Stimulated activated CD4-positive, alpha-beta T cell treated with anti-CD3 and anti-CD28 coated beads, Interleukin-2, amount 100 ng/mL, for 4 hours (primary cell): ENCODE measurements at places on chromosomes 5 and 9.

GRCh38 chr9:99433555-99433954, 211.5 kb downstream of the SEC61B start:
- peak; percentile 24 for DNase-seq

GRCh38 chr5:15524712-15525111, 24.7 kb downstream of the FBXL7 start:
- DNase-seq: no peak

DNA sequence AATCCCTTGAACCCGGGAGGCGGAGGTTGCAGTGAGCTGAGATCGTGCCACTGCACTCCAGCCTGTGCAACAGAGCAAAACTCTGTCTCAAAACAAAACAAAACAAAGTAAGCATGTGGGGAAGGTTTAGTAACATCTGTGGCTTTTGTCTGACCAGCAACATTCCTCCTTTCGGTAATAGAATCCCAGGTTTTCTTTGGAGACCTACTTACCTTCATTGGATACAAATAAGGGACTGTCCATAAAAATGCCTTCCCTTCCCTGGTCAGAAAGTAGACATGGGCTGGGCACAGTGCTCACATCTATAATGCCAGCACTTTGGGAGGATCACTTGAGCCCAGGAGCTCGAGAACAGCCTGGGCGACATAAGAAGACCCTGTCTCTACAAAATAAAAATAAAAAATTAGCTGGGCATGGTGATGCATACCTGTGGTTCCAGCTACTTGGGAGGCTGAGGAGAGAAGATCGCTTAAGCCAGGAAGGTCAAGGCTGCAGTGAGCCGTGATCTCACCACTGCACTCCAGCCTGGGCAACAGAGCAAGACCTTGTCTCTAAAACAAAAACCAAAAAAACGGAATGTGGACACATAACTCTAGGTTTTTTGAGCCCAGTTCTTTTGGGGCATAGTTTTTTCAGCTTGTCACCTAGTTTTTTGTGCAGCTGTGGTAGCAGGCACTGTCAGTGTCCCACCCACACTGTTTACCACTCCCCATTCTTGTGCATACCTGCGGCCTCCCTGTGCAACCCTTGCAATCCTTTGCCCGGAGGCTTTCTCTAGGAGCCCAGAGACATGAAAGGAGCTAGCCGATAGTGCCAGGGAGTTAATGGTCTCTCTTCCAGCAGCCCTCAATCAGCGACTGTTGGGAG, 9.0 kb upstream of the SPINK4 start:
- no peak for DNase-seq

DNA sequence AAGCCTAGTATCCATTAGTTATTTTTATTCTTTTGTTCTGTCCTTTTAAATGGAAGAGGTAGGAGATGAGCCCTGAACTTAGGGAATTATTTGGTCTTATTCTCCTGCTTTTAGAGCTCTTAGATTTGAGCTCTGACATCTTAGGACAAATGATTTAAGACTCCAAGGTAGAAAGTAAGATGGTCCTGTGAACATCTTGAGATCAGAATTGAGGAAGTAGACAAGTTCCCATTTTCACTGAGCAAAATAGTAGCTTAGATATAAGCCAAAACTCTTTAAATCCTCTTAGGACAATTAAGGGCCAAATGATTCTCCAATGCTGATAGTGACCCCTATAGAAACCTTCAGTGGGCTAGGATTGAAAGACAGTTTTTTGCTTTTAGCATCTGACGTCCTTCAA, 53.0 kb upstream of the RUSC2 start:
- DNase-seq: no peak

GRCh38 chr9:130741831-130742449, 48.4 kb downstream of the EXOSC2 start:
- no peak for DNase-seq

GRCh38 chr5:73438645-73439470, 9.7 kb downstream of the FOXD1 start:
- DNase-seq: no peak

DNA sequence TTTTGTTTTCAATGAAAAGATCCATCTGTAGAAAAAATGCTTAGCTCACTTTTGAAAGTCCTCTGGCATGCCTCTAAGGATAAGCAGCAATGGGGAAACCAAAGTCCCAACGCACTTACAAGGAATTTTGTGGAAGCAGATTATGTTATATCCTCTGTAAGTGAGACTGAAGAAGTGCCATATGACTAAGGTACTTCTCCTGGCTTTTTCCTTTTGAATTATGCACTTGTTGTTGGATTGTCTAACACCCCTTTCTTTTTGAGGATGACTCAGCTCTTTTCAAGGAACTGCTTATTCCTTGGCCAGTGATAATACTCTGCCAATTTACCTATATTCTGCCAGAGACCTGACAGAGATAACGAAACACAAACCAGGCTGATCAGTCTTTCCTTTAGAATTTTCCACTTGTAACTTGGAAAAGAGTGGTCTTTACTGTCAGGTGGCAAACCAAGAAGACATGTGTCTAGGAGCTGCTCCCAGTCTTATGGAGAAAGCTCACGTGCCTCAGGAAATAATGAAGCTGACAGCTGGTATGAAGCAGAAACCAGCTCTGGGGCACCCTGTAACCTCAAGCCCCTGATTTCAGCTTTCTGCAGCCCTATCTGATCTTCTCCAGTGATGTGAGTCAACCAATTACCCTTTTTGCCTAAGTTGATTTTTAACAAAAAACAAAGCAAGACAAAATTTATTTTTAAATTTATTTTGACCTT, 290.8 kb upstream of the FBXL7 start:
- DNase-seq: no peak

GRCh38 chr9:136857166-136857565, 5.0 kb downstream of the MAMDC4 start:
- DNase-seq: no peak

GRCh38 chr9:117729375-117729774, 25.2 kb downstream of the TLR4 start:
- DNase-seq: no peak

DNA sequence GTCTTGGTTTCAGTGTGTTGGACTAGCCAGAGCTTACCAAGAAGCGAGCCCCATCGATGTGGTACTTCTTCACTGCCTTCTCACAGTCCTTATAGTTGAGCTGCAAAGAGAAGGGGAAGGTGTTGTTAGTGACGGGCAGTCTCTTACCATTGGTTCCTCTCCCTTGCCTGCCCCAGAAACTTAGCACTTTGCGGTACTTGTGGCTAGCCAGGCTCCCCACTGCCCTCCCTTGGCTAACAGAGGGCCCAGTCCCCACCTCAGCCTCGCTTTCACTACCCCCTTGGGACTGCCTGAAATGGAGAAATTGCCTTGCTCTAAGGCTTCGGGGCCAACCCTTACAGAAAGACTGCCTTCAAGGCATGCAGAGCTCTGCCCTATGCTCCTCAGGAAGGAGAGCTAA, 4.3 kb downstream of the LCP2 start:
- DNase-seq: no peak

DNA sequence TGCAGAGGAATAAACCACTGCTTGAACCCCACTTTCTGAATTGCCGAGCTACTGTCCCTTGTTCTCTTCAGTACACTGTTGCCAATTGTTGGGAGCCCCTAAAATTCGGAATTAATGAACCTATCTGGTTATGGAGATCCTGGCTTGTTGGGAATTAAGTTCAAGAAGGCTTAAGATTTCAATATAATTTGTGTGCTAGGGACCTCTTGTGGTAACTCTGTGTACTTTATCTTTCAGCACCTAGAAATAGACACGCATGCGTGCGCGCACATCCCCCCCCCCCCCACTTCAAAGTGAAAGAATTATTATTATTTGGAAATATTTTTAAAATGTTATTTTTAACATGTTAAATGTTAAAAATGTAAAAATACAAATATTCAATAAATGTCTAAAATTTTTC, 53.3 kb upstream of the FAM169A start:
- no peak for DNase-seq

DNA sequence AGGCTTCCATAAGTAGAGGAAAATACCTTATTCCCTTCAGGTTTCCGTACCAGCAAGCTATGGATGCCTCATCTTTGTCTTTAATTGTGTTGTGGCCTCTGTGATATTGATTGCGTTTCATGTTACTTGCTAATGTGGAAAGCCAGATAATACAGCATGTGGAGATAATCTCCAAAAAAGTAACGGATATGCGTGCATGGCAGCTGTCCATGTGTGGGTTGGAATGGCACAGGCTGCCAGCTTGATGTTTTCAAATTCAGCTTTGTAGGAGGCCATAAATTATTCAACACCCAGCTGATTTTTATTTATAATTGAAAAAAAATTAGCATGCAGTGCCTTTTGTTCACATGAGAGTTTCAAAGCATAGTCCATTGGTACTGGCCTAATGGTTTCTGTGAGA, 144.9 kb downstream of the GIN1 start:
- no peak for DNase-seq

DNA sequence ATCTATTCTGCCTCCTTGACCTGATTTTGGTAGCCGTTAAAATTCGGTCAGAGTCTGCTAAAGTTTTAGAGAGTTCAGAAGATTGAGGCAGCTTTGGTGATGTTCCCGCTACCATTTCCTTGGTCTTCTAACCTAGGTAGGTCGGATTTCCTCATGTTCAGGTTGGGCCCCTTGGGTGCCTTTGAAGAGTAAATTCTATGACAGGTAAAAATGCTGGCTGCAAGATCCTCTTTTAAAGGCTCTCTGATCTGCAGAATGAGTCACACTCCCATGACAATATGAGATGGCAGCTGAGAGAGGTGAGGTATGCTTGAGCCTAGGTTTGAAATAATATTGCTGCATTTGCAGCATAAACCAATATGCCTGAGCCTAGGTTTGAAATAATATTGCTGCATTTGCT, 198.9 kb downstream of the TSSK1B start:
- no peak for DNase-seq

DNA sequence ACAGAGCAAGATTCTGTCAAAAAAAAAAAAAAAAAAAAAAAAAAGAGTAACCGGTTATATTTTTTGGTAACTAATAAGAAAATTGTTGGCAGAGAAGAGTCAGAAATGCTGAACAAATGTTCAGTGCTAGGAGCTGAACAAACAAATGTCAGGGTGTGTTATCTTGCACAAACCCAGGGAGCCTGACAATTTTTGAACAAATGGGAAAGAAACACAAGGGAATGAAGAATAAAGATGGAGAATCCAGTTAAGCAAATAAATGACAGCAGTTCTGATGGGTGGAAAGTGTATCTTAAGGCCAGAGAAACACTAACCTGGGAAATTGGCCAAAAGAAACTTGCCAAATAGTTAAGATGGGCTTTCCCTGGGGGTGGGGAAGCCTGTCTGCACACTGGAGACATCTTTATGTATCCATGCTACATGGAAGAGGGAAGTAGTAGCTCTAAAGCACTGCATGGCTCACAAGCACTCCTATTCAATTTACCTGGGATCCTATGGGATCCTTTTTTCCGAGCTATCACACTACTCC, 23.7 kb downstream of the KLHL3 start:
- DNase-seq: no peak

- DNase-seq: no peak
Measured at GRCh38 chr5:1851290-1851934, 31.3 kb downstream of the IRX4 start.

DNA sequence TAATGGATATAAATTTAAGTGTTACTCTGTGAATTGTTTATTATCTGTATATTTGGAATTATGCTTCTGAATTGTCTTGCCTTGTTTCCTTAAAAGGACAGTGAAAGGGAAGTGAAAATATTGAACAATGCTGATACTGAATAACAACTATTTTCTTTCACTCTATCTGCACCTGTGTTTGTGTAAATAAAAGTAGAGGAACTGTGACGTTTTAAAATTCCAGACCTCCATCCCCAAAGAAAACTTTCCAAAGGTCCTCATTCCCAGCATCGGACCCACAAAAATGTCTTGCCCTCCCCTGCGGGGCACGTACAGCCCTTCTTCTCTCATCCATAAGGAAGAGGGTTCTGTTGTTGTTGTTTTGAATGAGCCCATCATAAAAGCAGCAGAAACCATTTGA, 100.0 kb downstream of the NLN start:
- DNase-seq: no peak

- DNase-seq: no peak
Measured at GRCh38 chr5:168318240-168318639, 26.8 kb downstream of the WWC1 start.

DNA sequence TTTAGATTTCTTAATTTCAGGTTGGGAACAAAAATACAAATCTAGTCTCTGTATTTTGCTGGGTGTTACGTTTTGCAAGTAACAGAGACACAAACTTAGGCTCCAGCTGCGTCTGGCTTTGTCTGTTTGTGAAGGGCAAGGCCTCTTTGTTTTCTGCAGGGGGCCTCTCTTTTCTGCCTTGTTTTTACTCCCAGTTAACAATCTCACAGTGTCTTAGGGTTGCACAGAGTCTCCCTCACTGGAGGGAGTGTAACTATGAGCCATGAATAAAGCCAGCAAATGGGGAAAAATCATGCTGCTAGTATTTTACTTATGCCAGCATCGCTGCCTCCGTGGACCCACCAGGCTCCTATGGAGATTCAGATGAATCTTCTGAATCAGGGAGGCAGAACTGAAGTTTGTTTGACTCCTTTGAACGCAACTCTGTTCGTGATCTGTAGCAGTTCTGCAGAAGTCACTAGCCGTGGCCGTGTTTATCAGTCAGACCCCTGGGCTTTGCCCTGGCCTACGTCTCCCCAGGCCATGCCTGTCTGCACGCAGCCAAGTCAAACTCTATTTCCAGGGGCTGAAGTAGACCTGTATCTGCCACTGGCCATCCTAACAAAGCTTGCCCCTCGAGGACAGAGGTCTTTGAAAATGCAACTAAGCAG, 77.2 kb downstream of the ATP10B start:
- no peak for DNase-seq

GRCh38 chr9:131475111-131475955, 27.4 kb upstream of the POMT1 start:
- no peak for DNase-seq

DNA sequence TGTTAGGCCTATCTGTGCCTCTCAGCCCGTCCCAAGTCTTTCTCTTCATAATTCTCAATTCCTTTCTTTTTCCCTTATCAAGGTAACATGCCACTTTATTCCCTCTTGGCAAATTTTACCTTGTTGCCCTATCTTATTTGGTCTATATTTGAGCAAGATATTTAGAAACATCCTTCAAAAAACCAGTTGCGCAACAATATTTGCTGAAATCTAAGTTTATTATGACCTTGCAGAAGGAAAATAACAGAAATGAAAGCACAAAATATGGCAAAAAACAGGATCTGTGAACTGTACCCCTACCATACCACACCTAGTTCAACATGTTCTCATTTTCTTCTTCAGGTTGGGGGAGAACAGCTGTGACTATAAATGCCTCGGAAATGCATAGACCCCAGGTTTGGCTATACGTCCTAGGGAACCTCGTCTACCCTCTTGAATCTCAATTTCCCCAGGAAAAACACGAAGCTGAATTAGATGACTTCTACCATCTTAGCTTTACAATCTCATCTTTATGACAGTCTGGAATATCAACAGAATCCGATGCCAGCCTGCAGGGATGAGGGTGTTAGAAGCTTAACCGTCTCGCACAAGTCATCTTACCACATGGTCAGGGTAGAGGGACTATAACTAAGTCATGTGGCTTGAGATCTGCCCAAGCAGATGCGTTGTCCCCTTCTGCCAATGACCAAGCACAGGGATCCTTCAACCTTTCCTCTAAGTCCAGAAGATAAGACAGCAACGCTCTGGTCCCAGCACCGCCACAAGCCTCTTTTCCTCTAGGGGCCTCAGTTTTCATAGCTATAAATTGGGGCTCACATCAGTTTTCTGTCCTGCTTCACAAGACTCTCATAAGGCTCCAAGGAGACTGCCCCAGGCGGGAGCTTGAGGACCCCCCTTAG, 1.3 kb downstream of the LCP2 start:
- no peak for DNase-seq

- DNase-seq: no peak
Measured at GRCh38 chr9:132312426-132312825, 42.4 kb downstream of the SETX start.

GRCh38 chr9:131410044-131410491, 16.2 kb downstream of the PRRC2B start:
- no peak for DNase-seq
